Inflammatory macrophage (primary cell): ENCODE measurements at places on chromosomes 12 and 14.

GRCh38 chr14:92688434-92689375 lies 59.7 kb downstream of the LGMN start:
- no peak for DNase-seq

DNA sequence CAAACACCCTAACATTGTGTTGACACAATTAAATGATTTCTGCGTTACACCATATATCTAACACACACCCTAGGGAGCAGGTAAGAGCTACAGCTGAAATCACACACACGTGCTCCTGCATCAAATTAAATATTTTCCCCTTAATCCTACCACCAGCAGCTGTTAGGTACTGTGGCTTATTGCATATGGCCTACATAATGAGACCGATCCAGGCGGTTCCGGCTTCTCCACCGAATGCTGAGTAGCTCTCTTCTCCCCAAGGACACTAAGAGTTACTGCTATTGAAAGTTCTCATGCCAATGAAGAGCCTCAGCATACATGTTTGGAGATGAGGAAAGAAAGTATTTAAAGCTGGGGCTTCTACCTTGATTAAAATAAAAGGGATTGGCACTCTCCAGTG lies 472.2 kb upstream of the STXBP6 start:
- DNase-seq: no peak

GRCh38 chr14:92581966-92582566 lies 68.5 kb downstream of the RIN3 start:
- no peak for DNase-seq

GRCh38 chr12:84348582-84348981 lies 564.0 kb downstream of the SLC6A15 start:
- no peak for DNase-seq

DNA sequence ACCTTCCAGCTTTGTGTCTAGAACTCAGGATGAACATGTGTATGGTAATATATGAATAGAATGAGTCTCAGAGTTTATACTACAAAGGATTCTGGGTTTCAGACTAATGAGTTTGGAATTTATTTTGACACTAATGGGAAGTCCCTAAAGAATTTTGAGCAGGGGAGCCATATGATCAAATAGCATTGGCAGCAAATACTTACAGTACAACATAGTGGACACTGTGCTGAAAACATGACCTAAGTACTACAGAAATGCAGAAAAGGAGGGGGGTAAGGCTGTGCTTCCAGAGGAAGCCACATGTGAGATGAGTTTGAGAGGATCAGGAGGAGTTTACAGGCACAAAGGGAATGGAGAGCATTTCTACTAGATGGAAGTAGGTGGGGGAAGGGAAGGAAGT lies 225.8 kb downstream of the C12orf42 start:
- DNase-seq: no peak

DNA sequence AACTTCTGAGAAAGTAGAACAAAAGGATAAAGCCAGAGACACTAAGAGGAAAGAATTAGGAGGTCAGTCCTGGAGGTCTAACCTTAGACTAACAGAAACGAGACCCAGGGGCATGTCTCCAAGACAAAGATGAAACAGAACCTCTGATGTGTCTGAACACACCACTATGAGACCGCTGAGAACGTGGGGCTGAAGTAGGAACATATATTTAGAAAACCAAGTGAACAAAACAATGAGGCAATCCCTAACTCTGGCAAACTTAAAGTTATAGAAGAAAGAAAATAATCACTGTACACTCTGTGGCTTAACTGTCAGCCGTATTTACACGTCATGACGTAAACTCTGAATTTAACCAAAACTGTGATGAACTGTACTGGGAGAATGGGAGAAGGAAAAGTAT lies 17.9 kb downstream of the KCTD10 start:
- no peak for DNase-seq

GRCh38 chr14:100723135-100723829 lies 3.4 kb upstream of the DLK1 start:
- DNase-seq: no peak

DNA sequence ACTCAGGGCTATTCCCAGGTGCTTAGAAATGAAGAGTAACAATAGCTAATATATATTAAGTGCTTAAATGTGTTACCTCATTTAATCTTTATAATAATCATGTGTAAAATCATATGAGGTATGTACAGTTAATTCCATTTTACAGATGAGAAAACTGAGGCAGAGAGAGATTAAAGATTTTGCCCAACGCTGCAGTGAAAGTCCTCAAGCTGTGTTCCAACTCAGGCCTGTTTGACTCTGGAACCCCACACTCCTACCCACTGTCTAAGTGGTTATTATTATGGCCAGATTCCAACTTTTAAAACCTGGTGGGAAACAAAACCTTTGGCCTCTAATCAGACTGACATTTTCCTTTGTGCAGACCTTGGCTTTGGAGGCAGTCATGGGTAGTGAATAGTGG lies 10.2 kb downstream of the CMTM5 start:
- no peak for DNase-seq

DNA sequence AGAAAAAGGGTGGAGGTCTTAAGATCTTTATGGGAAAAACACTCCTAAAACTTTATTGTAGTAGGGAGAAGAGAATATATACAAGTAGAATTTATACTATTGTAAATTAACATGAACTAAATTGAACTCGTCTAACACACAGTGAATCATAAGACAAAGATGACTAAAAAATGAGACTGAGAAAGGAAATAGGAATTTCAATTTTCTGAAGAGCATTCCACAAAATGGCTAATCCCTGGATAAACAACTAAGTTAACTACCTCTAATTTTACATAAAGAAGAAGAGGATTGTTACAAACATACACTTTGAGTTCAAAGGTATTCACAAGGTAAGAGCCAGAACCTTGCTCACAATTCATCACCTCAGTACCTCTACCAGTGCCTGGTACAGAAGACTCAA lies 2.0 kb downstream of the MAP4K5 start:
- no peak for DNase-seq
